Activated CD8-positive, alpha-beta T cell treated with anti-CD3 and anti-CD28 coated beads for 36 hours (primary cell): ENCODE measurements at places on chromosomes 13 and 19. TPM values are rescaled to one million over a fixed set of nuclear protein-coding genes. Genes with fewer than 3 reads are reported as not detected.
A peak's percentile ranks its signal among the peaks of the same experiment; 100 is the strongest.

DNA sequence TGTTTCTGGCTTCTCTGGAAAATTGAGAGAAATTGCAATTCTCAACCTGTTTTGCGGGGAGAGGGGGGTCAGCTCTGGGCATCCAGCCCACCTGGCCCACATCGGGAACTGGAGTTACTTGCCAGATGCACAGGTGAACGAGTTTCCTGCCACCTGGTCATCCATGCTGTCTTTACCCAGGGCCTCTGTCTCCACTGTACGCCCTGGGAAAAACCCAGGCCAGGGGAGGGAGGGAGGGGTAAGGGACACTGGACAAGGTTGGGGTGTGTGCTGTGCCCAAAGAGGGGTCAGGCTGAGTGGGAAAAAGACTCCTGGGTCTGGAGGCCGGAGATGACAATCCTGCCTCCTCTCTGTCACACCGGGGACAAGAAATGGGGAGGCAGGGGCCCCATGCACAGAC lies 307.6 kb downstream of the ZNF536 start:
- no peak overlapping the region for H3K27ac ChIP-seq
- no peak for DNase-seq
- H3K4me3 ChIP-seq = no peak overlapping the region
- no peaks in the 10 kb centered on the region for H3K4me1 ChIP-seq

GRCh38 chr19:21143854-21144253 lies 2.0 kb downstream of the ZNF431 start:
- no peak overlapping the region for H3K4me3 ChIP-seq
- H3K27ac ChIP-seq = no peak overlapping the region
- H3K27me3 ChIP-seq = no peaks in the 10 kb centered on the region
- peaks cover 56% of the 10 kb centered on the region for H3K36me3 ChIP-seq
- peaks cover 45% of the 10 kb centered on the region for H3K4me1 ChIP-seq

DNA sequence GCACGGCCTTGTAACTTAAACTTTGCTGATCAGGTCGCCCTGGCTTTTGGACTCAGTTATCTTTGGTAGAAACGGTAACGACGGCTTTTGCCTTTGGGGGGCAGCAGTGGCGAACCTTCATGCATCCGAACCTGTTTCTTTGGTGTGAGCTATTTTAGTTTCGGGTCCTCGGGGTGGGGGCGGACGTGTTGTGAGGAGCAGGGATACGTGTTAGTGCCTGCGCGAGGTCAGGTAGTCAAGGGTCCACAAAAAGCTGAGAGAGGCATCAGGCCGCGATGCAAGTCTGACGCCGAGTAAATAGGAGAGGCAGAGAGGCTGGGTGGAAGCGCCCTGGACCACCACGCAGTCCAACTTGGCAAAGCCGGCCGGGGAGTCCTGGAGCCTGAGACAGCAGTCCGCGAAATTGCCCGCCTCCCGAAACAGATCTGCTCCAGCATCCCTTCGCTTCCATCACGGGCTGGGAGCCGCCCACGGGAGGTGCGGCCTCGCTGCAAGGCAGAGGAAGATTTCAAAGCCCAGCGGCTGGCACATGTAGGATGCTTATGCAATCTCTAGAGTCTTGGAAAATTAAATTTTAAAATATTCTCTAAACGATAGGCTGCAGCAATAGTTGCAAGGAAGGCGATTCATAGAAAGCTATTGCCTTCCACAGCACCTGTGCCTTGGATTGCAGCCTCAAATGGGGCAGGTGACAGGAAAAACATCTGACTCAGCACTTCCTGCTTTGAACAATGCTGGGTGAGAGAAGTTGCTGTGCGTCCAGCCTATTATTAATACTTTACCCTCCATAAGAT lies 4.6 kb upstream of the TPP2 start:
- peak overlapping the region; percentile 96 for H3K27ac ChIP-seq
- H3K4me1 ChIP-seq = peaks cover 30% of the 10 kb centered on the region
- H3K36me3 ChIP-seq = no peaks in the 10 kb centered on the region
- peak overlapping the region; percentile 85 for H3K4me3 ChIP-seq

DNA sequence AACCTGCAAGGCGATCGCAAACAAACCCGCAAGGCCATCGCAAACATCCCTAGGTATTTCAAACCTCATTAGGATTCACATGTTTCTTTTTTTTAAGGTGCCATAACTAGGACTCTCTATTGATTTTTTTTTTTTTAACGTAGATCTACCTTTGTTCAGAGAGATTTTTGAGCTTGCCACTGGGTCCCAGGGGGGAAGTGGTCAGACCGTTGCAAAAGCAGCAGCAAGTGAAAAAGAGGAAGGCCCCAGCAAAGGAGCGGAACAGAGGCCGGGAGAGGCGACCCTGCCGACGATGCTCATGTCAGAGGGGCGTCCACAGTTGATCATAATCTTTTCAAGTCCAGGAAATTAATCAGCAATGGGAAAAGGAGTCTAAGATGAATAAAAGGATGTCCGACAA lies 32.7 kb upstream of the FLT1 start:
- H3K27me3 ChIP-seq = peaks cover 23% of the 10 kb centered on the region
- H3K4me3 ChIP-seq = no peak overlapping the region
- no peak for DNase-seq
- H3K27ac ChIP-seq = no peak overlapping the region

DNA sequence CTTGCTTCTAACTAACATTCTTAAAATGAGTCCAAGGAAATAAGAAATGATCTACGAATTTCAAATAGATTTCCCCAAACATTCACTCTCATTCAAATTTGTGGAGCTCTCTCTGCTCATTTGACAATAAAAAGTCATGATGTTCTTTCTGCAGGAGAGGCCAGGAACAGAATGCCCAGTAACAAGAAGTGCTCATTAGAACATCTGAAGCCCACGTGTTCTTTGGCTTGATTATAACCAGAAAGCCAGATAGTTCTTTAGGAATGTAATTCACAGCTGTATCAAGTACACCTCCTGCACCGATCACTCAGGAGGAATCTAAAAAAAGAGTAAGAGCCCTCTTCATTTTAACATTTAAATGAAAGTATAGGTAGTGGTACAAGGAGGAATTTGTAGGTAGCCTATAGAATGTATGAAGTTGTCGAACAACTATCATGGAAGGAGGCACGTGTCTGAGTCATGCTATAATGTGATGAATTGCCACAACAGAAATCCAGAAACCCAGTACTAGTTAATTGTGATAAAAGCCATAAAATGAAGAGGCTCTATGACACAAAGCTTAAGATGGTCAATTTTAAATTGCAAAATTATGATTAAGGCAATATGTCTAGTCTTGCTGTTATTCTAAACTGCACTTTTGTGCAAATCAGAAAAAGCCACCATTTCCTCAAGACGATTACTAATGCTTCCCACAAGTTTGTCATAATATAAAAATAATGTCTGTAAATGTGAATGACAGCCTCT lies 12.8 kb downstream of the MEDAG start:
- H3K36me3 ChIP-seq = no peaks in the 10 kb centered on the region
- no peak overlapping the region for H3K4me3 ChIP-seq
- no peak overlapping the region for H3K27ac ChIP-seq

- DNase-seq = no peak
- H3K27me3 ChIP-seq = no peaks in the 10 kb centered on the region
- no peak overlapping the region for H3K4me3 ChIP-seq
- H3K36me3 ChIP-seq = peaks cover 20% of the 10 kb centered on the region
Observed at GRCh38 chr13:41048640-41049039, 12.7 kb upstream of the WBP4 start.

GRCh38 chr13:50467156-50468110 lies 376.1 kb downstream of the DLEU7 start:
- no peak overlapping the region for H3K27ac ChIP-seq
- DNase-seq = no peak
- H3K36me3 ChIP-seq = no peaks in the 10 kb centered on the region

- no peak overlapping the region for H3K27ac ChIP-seq
- no peak for DNase-seq
- no peak overlapping the region for H3K4me3 ChIP-seq
- H3K4me1 ChIP-seq = no peaks in the 10 kb centered on the region
- H3K36me3 ChIP-seq = no peaks in the 10 kb centered on the region
Observed at GRCh38 chr13:113806526-113806925, 47.5 kb downstream of the TMEM255B start.

DNA sequence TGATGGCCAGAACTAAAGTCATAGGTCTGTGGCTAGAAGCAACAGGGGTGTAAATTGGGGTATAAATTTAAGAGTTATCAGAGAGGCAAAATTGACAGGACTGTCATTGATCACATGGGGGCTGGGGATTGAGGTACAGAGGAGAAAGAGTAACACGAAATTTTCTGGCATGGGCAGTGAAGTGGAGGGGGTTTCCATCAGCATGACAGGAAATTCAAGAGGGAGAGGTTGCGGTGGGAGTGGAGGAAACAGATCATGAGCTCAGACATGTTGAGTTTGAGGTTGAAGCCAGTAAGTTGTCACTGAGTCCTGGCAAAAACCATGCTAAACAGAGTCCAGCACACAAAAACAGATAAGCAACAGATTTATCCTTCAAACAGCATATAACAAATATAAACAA lies 192.1 kb upstream of the TSC22D1 start:
- H3K36me3 ChIP-seq = no peaks in the 10 kb centered on the region
- peaks cover 2% of the 10 kb centered on the region for H3K27me3 ChIP-seq
- DNase-seq = peak; percentile 72
- H3K4me3 ChIP-seq = no peak overlapping the region
- H3K4me1 ChIP-seq = peaks cover 26% of the 10 kb centered on the region
- peak overlapping the region; percentile 49 for H3K27ac ChIP-seq

DNA sequence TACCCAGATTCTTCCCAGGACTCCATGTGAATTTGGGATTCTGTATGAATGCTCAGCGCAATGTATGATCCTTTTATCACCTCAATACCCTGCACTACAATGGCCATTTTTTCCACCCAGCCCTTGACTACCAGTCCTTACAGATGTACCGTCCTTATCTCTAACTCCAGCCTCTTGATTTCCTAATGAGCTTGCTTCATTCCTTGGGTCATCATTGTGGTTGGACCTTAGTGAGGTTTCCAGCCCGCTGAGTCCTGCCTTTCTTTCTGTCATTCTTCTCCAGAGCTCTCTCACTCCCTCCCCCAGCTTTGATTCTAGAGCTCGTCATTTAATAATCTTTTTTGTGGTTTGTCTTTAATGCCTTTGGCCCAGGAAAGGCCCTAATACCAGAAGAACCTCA lies 438.5 kb downstream of the ZNF536 start:
- H3K36me3 ChIP-seq = no peaks in the 10 kb centered on the region
- H3K4me1 ChIP-seq = no peaks in the 10 kb centered on the region

GRCh38 chr19:10155839-10156238 lies 36.1 kb upstream of the EIF3G start:
- H3K27me3 ChIP-seq = no peaks in the 10 kb centered on the region
- no peaks in the 10 kb centered on the region for H3K4me1 ChIP-seq
- no peak for DNase-seq

GRCh38 chr13:93745884-93746283 lies 519.3 kb downstream of the GPC6 start:
- no peak overlapping the region for H3K27ac ChIP-seq
- no peak overlapping the region for H3K4me3 ChIP-seq
- peaks cover 7% of the 10 kb centered on the region for H3K27me3 ChIP-seq

- no peak overlapping the region for H3K4me3 ChIP-seq
- no peaks in the 10 kb centered on the region for H3K36me3 ChIP-seq
- H3K4me1 ChIP-seq = peaks cover 10% of the 10 kb centered on the region
Observed at GRCh38 chr19:46076951-46077814, 36.4 kb upstream of the IGFL4 start.

DNA sequence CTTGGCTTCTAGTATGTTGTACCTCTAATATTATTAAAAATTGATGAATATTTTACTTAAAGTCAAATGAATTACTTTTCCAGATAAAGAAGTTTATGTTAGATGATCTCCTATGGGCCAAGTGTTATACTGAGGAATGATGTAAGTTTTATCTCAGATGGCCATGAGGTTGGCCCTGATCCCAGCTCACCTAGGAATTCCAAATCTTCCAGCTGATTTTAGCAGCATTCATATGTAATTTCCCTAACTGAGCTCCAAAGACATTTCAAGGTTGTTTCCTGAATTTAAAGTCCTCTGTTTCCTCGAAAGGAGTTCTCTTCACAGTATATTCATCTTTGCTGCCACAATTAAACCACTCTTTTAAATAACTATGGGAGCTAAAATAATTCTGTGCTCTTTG lies 1670.4 kb upstream of the SPRY2 start:
- no peak overlapping the region for H3K27ac ChIP-seq
- H3K4me1 ChIP-seq = no peaks in the 10 kb centered on the region
- no peaks in the 10 kb centered on the region for H3K27me3 ChIP-seq
- no peak overlapping the region for H3K4me3 ChIP-seq
- DNase-seq = no peak

DNA sequence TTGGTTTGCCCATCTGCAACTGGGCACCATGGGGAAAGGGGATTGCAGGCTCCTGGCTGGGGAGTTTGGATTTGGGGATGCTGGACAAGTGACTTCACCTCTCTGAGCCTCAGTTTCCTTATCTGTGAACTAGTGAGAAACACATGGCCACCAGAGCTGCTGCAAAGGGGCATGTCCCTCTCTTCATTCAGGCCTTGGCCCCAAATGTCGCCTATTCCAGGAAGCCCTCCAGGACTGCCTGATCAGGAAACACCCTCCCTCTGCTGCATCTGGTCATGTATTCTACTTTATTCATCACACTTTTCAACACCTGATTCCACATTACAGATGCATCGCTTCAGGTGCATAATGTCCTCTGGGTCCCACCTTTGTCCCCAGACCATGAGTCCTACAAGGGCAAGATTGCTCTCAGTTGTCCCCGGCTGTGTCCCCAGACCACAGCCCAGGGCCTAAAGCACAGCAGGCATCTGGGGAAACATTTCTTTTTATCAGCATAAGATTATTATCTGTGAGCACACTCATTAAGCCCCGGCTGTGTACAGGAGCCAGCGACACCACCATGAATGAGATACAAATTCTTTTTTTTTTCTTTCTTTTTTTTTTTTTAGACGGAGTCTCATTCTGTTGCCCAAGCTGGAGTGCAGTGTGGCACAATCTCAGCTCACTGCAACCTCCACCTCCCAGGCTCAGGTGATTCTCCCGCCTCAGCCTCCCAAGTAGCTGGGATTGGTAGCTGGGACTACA lies 37.5 kb downstream of the ARRDC2 start:
- peaks cover 42% of the 10 kb centered on the region for H3K4me1 ChIP-seq
- H3K27ac ChIP-seq = peak overlapping the region; percentile 79
- H3K36me3 ChIP-seq = no peaks in the 10 kb centered on the region

DNA sequence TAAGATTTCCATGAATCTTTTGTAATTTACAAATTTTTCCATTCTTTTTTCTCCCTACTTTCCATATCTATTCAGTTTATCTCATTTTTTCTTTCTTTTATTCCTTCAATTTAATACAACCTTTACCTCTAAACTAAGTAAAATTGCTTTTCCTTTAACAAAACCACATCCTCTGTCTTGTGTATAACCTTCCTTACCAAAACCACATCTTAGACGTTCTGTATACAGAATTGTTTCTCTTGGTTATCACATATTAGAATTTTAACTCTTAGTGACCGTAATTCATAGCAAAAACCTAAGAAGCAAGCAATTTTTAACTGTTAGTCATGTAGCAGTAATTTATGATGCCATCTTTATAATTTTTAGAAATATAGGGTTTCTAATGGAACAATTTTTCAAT lies 15.0 kb downstream of the PPP5C start:
- peaks cover 36% of the 10 kb centered on the region for H3K36me3 ChIP-seq
- H3K4me1 ChIP-seq = peaks cover 37% of the 10 kb centered on the region
- DNase-seq = no peak
- H3K27me3 ChIP-seq = no peaks in the 10 kb centered on the region
- peak overlapping the region; percentile 40 for H3K4me3 ChIP-seq
- no peak overlapping the region for H3K27ac ChIP-seq

GRCh38 chr13:33758113-33758512 lies 59.8 kb upstream of the RFC3 start:
- no peak overlapping the region for H3K27ac ChIP-seq
- no peak for DNase-seq
- no peak overlapping the region for H3K4me3 ChIP-seq

The ZNF850 gene
- total RNA-seq = 10.6 TPM

The SOX1 gene
- total RNA-seq = not detected

The DACH1 gene
- total RNA-seq = not detected

The URAD gene
- not detected for total RNA-seq

The TMEM272 gene
- 0.32 TPM for total RNA-seq
